H9 (cell line): ENCODE measurements at places on chromosomes 5 and 9.

DNA sequence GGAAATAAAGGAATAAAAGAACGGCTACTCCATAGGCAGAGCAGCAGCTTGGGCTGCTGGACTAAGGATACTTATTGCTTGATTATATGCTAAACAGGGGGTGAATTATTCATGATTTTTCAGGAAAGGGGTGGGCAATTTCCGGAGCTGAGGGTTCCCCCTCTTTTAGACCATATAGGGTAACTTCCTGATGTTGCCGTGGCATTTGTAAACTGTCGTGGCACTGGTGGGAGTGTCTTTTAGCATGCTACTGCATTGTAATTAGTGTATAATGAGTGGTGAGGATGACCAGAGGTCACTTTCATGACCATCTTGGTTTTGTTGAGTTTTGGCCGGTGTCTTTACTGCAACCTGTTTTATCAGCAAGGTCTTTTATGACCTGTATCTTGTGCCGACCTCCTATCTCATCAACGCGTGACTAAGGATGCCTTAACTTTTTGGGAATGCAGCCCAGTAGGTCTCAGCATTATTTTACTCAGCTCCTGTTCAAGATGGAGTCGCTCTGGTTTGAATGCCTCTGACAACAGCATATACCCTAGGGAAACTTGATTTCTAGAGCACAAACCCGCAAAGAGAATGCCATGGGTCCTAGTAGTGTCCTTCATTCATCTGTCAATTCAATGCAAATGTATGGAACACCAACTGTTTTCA is 47.8 kb upstream of the PWWP2A start:
- peak; percentile 56 for DNase-seq
- peak overlapping the region; percentile 99 for H3K27ac ChIP-seq
- H3K36me3 ChIP-seq: no peaks in the 10 kb centered on the region
- H3K4me1 ChIP-seq: peaks cover 17% of the 10 kb centered on the region; the same call in 1 of the 2 replicates

DNA sequence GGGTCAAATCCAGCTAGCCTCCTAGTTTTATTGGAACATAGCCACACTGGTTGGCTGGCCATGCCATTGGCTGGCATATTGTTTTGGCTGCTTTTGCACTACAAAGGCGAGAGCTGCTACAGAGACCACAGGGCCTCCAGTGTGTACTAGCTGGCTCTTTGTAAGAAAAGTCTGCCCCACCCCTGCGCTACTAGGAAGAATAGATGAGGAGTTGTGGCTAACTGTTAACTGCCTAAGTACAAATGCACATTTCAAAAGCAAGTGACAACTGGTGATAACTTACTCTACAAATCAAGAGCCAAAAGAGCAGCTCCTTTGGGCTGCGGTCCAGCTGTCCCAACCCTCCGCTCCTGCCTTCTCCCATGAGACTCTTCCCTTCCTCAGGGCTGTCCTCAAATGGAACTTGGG is 63.9 kb downstream of the SERINC5 start:
- H3K36me3 ChIP-seq: peaks cover 8% of the 10 kb centered on the region
- no peaks in the 10 kb centered on the region for H3K27me3 ChIP-seq
- peaks cover 32% of the 10 kb centered on the region for H3K4me1 ChIP-seq
- H3K4me3 ChIP-seq: peak overlapping the region; percentile 12; the same call in 1 of the 3 replicates

DNA sequence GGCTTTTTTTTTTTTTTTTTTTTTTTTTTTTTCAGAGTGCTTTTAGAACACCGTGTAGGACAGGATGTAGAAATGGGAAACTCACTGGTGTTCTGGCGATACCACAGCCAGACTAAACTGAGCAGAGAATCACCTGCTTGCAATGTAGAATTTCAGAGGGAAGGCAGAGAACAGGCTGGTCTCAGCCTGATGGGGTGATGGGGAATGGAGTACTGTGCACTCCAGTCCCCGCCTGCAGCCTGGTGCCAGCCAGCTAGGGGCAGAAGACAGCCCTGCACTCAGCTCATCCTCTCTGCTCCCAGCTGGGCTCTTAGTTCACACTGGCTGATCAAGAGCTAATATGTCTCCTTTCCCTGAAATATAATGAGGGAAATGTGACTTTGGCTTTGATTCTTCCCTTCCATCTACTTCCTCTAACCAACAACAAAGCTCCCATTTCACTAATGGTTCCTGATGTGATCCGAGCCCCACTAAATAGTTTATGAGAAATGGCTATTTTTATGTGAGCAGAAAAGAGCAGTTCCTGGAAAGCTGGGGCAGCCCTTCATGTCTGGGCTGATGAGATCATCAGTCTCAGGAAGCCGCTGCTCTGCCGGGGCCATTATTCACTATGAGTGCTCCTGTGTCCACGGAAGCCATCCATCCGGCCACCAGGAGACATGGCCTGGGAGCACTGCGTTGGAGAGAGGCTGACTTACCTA is 209.7 kb downstream of the GADD45G start:
- no peak overlapping the region for H3K4me3 ChIP-seq
- H3K4me1 ChIP-seq: 0 out of 2 replicates have a peak, but pooled peaks cover 3% of the 10 kb centered on the region
- H3K27ac ChIP-seq: no peak overlapping the region

DNA sequence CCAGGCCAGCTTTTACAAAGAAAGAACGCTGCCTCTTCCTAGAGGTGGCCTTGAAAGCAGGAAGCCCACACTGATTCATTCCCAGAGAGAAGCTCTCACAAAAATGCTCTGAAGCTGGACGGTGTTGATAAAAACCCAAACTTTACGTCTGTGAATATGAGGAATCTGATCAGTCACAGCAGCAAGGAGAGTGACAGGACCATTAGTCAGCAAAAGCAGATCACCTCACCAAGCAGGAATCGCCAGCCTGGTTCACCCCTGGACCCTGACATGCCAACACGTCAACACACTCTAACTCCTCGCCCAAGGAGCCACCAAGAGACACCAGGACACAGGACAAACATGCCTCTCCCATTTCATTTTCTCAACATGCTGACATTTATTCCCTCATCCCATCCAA is 70.6 kb upstream of the ZNF622 start:
- no peaks in the 10 kb centered on the region for H3K4me1 ChIP-seq
- no peak overlapping the region for H3K27ac ChIP-seq
- H3K36me3 ChIP-seq: no peaks in the 10 kb centered on the region
- no peaks in the 10 kb centered on the region for H3K27me3 ChIP-seq
- no peak for DNase-seq
- no peak overlapping the region for H3K4me3 ChIP-seq

DNA sequence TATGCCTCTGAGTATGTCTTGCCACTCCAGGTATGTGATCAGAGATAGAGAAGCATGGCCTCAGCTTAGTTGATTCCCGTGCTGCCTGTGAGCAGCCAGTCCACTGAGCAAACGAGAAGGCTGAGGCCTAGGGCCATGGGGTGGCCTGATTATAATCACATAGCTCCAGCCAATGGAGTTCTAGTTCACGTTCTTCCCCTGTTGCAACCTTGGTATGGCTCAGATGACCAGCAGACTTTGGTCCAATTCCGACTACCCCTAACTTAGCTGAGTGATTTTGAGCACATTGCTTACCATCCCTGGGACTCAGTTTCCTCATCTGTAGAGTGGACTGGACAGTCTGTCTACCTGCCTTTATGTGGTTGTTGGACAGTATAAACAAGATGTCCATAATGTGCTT is 68.4 kb downstream of the PPARGC1B start:
- H3K4me3 ChIP-seq: no peak overlapping the region
- H3K4me1 ChIP-seq: 0 out of 2 replicates have a peak, but pooled peaks cover 2% of the 10 kb centered on the region
- H3K27ac ChIP-seq: no peak overlapping the region
- no peaks in the 10 kb centered on the region for H3K27me3 ChIP-seq
- no peaks in the 10 kb centered on the region for H3K36me3 ChIP-seq

DNA sequence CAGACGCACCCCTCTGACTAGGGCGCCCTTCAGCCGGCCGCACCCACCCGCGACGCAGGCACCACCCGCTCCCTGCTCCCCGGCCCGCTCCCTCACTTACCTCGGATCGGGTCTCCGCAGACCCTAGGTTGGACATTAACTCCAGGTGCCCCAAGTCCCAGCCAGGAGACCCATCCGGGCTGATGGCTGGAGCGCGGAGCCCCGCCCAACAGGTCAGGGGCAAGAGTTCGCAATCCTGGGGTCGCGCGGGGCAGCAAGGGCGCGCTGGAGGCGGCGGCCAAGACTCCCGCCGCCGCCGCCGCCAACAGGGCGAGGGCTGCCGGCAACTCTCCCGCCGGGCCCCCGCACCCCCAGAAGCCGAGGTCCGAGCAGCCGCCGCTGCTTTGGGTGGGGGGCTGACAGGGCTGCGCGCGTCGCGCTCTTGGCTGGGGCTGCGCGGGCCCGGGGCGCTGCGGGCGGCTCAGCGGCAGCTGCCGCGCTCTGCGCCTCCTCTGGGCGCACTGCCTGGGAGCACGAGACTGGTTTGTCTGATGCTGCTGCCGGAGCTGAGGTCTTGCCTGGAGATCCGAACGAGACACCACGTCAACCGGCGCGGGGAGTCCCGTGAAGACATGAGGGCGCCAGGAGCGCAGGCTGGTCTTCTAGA is at the start of gene GDNF:
TSS of gene GDNF (minus strand) at position 635 of the 646 bp plus-strand sequence. CDS start 5,245 bp downstream, outside the sequence.
- no peak for DNase-seq
- peak within 1 kb of the TSS; percentile 81 for H3K4me3 ChIP-seq
- H3K4me1 ChIP-seq: no peaks in the 10 kb centered on the region
- no peaks in the 10 kb centered on the region; the same call in 2 of the 3 replicates for H3K36me3 ChIP-seq
- H3K27ac ChIP-seq: no peak within 1 kb of the TSS

DNA sequence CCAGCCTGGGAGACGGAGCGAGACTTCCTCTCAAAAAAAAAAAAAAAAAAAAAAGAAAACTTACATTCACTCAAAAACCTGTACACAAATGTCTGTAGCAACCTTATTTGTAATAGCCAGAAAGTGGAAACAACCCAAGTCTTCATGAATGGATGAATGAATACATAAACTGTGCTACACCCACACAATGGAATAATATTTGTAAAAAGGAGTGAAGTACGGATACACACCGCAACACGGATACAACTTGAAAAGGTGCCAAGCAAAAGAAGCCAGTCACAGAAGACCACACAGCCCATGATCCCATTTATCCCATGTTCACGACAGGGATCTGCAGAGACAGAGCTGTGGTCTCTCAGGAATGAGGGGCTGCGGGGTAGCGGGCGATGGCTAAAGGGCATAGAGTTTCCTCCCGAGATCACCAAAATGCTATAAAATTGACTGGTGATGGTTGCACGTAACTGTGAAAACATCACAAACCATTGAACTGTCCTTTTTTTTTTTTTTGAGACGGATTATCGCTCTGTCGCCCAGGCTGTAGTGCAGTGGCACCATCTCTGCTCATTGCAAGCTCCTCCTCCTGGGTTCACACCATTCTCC is 76.2 kb upstream of the COL5A1 start:
- H3K4me3 ChIP-seq: no peak overlapping the region
- no peaks in the 10 kb centered on the region for H3K4me1 ChIP-seq
- no peak for DNase-seq
- no peaks in the 10 kb centered on the region for H3K27me3 ChIP-seq

DNA sequence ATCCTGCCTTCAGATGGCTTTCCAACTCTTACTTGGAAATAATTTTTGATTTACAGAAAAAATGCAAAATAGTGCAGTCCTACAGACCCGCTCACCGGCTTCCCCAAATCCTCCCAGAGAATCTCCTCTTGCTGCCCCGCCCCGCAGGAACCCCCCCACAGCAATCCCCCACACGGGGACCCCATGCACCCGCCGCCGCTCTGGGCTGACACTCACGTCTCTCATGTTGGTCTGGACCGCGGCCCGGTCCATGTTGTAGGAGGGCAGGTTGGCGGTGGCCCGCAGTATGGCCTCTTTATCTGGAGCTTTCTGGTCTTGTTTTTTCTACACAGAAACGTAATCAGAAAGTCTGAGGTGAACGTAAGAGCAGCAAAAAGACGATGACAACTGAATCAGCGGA is 13.6 kb downstream of the UBAC1 start:
- H3K36me3 ChIP-seq: peaks cover 30% of the 10 kb centered on the region
- H3K4me1 ChIP-seq: no peaks in the 10 kb centered on the region
- H3K4me3 ChIP-seq: no peak overlapping the region
- no peak overlapping the region for H3K27ac ChIP-seq

DNA sequence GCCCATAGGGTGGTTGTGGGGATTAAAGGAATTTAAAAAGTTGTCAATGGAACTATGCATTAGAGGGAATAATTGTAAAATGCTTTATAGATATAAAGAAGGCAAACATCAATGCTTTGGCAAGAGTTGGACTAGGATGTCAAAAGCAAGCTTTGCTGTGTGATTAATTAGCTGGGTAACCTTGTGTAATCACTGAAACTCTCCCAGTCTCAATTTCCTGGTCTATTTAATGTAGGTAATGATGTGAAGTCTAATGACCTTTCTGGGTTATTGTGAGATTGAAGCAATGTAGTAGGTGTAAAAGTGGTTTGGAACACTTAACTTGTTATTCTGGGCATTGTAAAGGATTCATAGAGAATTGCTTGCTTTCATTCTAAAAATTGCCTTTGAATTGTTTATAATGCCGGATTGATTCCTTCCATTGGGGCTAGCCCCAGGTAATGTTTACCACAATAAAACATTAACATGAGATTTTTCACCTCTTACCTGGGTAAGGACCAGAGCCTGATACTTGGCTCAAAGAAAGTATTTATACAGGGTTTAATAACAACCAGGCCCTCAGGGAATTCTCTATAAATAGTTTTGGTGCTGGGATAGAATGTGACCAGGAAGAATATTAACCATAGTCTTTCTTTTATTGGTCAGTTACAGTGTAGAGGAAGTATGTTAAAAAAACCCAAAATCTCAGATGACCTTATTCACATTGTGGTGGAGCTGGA is 30.0 kb upstream of the CLINT1 start:
- no peaks in the 10 kb centered on the region for H3K27me3 ChIP-seq
- H3K4me3 ChIP-seq: no peak overlapping the region
- DNase-seq: no peak

DNA sequence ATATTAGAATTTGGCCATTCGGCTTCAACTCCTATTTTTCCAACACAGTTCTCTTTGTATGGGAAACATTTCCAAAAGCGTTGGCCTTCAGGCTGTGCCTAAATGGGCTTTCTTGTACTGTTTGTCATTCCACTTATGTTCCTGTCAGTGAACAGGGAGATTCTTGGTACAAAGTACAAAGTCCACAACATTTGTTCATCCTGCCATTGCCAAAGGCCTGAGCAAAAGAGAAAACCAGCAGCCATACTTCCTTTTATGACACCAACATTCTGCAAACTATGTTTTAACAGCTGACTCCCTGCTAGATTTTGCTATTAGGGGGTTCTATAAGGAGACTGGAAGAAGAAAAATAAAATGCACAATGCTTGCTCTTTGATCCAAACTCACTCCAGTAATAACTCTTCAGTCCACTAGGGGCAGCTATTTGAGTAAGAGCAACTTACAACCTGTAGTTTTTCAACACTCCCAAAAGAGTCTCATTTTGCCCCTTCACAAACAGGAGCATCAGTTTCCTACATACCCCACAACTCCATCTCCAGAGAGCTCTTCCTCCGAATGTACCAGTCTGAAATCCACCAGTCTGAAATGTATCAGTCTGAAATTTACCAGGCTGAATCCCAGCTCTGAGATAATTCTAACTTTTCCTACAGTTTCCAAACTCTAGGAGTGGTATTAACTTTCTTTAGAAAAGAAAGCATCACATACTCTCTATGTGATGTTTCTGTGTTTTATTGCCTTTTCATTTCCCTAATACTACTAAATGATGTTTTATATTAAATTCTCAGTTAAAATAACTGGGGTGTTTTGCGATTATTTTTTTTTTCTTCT is 693.8 kb downstream of the DNAH5 start:
- no peak for DNase-seq
- no peaks in the 10 kb centered on the region for H3K27me3 ChIP-seq
- no peaks in the 10 kb centered on the region for H3K36me3 ChIP-seq
- no peak overlapping the region for H3K4me3 ChIP-seq
- H3K4me1 ChIP-seq: peaks cover 3% of the 10 kb centered on the region; the same call in 1 of the 2 replicates
